Chondrocyte (in vitro differentiated cells): ENCODE measurements at places on chromosomes 12 and 14.

- DNase-seq: no peak
Measured at GRCh38 chr14:23299211-23299957, 3.3 kb downstream of the PPP1R3E start.

GRCh38 chr14:24231263-24232120 is 675 bp downstream of the NEDD8 start:
- DNase-seq: no peak

DNA sequence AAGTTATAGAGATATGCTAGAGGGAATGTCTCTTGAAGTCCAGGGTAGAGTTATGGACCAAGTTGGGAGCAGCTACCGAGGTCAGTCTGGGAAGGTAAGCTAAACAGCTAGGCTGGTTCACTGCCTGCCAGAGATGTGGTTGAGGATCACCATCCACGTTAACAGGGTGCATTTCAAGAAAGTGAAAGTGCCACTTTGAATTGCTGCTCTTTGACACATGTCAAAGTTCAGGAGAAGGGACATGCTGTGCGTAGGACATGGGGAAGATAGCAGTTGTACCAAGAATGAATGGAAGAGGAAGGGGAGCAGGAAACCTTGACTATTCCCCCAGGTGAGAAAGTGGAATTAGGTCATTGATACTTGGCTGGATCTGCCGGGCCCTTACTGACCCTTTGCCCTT is 49.5 kb downstream of the MAX start:
- DNase-seq: no peak

DNA sequence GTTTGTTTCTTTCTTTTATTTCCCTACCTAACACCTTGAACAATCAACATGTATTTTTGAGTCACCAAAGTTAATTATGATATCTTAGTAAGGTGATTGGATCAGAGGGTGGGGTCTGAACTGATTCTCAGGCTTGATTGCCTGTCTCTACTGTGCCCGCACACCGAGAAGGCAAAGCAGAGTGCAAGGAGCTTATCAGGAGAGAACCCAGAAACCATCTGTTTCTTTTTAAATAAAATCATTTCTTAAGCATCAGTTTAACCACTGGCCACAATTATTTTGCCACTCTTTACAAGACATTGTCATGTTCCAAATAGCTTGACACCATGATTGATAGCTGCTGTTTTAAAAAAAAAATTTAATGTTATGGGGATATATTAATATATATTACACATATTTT is 3.1 kb downstream of the GARIN2 start:
- no peak for DNase-seq

DNA sequence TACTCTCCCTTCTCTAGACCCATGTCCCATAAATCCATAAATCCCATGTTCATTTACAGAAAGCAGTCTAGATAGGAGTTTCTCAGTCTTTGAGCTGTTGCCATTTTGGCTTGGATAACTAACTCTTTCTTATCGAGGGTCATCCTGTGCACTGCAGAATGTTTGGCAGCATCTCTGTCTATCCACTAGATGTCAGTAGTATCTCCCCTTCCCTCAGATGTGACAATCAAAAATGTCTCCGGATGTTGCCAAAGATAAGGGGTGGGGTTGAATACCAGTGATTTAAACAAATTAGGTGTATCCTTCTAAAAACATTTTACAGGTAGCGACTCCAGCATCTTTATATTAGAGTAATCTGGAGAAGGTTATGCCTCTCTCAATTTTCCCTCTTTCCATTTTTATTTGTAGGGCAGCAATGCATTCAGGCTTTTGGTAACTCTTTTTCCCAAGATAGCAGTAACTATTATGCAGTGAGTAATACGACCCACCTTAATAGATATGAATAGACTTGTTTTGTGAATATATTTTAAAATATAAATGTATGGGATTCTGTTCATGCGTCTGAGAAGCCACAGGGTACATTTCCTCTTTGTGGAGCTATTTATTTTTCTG is 100.7 kb downstream of the LRRK2 start:
- DNase-seq: no peak

DNA sequence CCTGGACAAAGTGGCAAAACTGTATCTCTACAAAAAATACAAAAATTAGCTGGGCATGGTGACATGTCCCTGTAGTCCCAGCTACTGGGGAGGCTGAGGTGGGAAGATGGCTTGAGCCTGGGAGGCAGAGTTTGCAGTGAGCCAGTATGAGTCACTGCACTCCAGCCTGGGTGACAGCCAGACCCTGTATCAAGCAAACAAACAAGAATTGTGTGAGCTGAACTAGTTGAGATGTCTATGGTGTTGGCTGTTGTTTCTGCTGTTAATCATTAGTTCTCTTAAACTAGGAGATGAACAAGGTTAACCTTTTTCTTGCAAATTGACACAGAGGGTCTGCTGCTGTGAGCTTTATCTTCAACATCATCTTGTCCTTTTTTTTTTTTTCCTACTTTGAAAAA is 23.6 kb downstream of the RASSF3 start:
- no peak for DNase-seq

- DNase-seq: no peak
Measured at GRCh38 chr12:96879301-96879700, 27.8 kb upstream of the NEDD1 start.

GRCh38 chr12:110791589-110791988 is 48.9 kb upstream of the PPP1CC start:
- no peak for DNase-seq

DNA sequence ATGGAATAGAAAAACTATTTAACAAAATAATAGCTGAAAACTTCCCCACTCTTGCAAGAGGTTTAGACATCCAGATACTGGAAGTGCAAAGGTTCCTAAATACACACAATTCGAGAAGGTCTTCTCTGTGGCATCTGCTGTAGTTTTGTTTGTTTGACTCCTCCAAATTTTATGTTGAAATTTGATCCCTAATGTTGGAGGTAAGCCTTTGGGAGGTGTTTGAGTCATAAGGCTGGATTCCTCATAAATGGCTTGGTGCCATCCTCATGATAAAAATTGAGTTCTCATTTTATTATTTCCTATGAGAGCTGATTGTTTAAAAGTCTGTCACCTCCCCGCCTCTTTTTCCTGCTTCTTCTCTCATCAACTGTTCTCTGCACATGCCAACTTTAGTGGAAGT is 182.7 kb downstream of the MYRFL start:
- no peak for DNase-seq

DNA sequence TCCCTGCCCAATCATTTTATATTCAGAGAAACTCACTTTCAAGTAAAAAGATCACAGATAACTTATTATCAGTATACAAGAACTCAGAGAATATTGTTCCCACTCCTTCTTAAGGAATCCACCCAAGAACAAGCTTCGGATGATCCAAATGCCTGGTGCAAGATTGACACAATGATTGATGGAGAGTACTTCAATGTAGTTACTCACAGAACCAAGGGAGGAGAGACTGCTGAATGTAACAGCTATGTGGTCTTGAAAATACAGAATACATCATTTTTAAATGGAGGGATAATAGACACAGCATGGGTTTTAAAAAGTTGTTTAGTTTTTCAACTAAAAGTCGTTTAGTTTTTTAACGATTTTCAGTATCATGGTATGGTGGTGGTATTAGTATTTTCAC is 38.4 kb upstream of the SELPLG start:
- no peak for DNase-seq

DNA sequence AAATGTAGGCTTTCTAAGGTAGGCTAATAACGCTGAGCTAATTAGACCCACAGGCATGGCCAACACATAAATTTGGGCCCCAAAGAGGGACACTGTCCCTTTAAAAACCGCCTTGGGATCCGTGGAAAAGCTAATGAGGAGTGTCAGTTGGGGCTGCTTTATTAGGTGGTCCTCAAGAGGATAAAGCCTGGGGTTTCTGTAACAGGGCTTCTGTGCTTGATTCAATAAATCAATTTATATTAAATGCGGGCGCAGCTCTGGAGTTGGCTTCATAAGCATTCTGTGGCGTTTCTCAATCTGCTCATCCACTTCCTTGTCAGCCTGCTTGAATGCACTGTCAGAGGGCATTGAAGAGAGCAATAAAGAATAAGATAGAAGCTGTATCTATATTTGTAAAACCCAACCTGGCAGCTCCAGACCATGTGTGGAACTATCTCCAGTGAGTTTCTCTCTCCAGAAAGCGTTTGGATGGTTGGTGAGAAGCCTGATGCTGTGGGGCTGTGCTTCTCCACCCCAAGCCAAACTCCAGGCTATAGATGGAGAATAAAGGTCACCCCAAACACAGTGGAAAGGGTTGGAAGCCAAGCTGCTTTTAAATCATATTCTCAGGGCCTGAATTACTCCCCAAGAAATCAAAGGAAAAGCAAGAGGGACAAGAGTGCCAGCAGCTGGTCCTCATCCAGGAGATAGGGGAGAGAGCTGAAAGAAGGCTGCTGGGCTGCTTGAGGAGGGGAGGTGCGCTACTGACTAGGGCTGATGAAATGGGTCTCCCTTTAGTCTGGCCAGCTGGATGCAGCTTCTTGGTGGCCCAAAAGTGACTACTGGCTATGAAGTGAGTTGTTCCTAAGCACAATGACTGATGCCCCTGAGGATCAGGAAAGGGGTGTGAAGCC is 222.0 kb downstream of the PPM1H start:
- no peak for DNase-seq

DNA sequence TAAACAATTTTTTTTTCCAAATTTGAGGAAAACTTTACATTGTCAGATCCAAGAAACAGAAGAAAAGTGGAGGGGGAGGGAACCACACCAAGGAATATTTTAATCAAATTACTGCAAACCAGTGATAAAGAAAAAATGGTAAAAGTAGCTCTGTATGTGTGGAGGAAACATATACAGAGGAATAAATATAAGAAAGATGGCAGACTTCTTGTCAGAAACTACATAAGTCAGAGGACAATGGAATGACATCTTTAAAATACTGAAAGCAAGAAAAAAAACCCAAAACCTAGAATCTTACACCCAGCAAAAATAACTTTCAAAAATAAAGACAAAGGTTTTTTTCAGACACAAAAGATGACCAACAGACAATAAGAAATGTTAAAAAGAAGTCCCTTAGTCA is 10.2 kb upstream of the LLPH start:
- DNase-seq: no peak

GRCh38 chr12:107917912-107918800 is 143.7 kb downstream of the ASCL4 start:
- DNase-seq: no peak

- DNase-seq: no peak
Measured at GRCh38 chr12:22625762-22626294, 857 bp downstream of the ETNK1 start.

GRCh38 chr12:120529641-120530417 is 871 bp upstream of the COQ5 start:
- no peak for DNase-seq

DNA sequence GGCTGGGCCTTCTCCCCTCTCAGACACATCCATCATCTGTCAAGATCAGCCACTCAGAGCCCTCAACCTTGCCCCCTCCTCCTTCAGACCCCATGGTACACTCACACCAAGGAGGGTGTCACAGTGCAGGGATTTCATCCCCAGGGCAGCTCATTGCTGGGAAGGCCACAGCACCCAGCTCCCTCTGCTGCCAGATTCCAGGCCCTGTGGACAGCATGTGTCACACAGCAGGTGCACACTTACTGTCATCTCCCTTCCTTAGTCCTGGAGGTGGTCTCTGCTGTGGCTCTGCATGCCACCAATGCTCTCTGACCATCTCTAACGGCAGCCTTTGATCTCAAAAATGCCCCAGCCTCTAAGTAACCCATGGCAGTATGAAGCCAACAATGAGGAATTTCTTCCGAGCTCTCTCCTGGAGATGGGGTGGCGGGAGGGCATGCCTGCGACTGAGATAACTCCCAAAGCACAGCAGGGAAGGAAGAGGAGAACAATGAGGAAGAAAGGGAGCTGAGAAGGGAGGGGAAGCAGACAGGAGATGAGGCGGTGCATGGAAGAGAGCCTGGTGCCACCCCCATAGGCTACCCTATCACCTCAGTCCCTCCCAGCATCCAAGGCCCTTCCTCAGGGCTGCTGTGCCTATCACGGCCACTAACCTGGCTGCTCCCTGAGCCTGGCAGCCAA is 101.0 kb downstream of the SINHCAF start:
- DNase-seq: no peak

DNA sequence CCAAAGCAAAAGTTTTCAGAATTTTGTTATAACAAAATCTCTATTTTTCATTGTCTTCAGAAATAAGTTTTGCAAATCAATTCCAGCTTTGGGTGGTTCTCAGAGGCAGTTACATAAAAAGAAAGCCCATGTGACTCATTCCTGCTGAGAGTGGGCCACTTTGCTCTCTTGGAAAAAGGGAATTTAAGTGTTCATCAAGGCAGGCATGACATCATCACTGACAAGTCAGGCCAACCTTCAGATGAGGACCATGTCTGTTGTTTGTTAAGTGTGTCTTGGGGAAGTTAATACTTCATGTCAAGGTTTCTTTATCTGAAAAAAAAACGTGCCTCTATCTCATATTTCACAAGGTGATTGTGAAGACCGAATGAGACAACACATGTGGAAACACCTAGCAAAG is 519.8 kb upstream of the TMPO start:
- no peak for DNase-seq

- no peak for DNase-seq
Measured at GRCh38 chr14:29489911-29490425, 437.7 kb downstream of the PRKD1 start.

- no peak for DNase-seq
Measured at GRCh38 chr12:15664491-15664890, 124.7 kb downstream of the EPS8 start.

- no peak for DNase-seq
Measured at GRCh38 chr14:32932302-32932913, 6.3 kb upstream of the NPAS3 start.

- DNase-seq: no peak
Measured at GRCh38 chr12:5521456-5522325, 89.8 kb downstream of the NTF3 start.

GRCh38 chr12:108048686-108049085 is 80.4 kb upstream of the WSCD2 start:
- DNase-seq: no peak

- DNase-seq: no peak
Measured at GRCh38 chr14:94120667-94121340, 8.6 kb downstream of the IFI27L2 start.

DNA sequence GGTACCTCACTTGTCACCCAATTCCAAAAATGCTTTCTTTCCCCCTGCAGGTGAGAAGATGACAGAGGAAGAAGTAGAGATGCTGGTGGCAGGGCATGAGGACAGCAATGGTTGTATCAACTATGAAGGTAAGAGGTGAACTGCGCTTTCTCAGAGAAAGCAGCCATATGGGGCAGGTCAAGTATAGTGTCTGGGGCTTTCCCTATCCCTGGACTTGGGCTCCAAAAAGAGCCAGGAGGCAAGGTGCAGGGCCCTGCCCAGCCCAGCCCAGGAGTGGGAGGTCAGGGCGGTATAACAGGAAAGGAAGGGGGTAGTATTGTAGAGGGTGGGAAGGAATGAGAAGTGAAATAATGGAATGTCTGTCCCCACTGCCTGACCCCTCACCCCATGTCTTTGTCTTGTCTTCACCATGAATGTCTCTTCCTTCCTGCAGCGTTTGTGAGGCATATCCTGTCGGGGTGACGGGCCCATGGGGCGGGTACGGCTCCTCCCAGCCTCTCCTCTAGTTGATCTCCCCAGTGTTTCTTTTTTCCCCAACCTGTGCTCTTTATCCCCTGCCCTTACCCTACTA is 2.1 kb downstream of the MYL6 start:
- peak; percentile 38 for DNase-seq
